ENCODE measurements at places on chromosomes 3 and 15.

DNA sequence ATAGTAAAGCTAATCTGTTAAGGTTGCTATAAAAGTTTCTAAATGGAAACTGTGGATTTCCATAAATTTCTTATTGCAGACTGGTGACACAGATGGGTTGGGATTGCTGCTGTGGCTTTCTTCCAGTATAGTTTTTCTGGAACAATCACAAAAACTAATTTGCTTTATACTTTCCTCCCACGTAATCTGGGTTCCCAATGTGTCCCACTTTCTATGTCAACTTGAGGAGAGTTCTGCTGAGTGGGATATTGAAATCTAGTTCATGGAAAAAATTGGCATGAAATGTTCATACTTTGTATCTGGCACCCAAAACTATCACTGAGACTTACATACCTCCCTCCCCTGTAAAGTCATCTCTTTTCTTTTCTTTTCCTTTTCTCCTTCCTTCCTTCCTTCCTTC is 126.8 kb downstream of the TGFBR2 start:
- no peak for DNase-seq

- no peak for DNase-seq
These were observed 3.7 kb upstream of the TMED3 start for GRCh38 chr15:79307251-79307650.

- no peak for DNase-seq
These were observed 293.0 kb upstream of the ATP11B start for GRCh38 chr3:182500289-182500688.

DNA sequence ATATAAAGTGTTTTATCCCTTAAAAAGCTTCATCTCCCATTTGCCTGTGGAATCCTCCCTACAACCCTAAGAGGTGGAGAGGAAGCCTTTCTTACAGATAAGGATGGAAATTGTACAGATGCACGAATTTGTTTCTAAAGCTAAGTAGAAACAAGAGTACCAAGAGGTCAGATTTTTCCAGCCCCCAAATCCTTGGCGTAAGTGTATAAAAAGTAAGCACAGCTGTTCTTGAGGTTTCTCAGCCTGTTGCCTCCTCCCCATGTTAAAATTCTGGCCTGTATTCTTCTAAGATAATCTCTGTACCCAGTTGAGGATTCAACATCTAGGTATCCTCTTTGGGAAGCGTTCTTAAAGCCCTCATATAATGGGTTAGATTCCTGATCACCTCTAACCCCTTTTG is 34.9 kb downstream of the RAB7A start:
- DNase-seq = no peak

GRCh38 chr15:40892447-40893012 is 1.7 kb upstream of the VPS18 start:
- DNase-seq = no peak

- DNase-seq = no peak
These were observed 14.3 kb downstream of the SPG21 start for GRCh38 chr15:64975390-64975789.

DNA sequence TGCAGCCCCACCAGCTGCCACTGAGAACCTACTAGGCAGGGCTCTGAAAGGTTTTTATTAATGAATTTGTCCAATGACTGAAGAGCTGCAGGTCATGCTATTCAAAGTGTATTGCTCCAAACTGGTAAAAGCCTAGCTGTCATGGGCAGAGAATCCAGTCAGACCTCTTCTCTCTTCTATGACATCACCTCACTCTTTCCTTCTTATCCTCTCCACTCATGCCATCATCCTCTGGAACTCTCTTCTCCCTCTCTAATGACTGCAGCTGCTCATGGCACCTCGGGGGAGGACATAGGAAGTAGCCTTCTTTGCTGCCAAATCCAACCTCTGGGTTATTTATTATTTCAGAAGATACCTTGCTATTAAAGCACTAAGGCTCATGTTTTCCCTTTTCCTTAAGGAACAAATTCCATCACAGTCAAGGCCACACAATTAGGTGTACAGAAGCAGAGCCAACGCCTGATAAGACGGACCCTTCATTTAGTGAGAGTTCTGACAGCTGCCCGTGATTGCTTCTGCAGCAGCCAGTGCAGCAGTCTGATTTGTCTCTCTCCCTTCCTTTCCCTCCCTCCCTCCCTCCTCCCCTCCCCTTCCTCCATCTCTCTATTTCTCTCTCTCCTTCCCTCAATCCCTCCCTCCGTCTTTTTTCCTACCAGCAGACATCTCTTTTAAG is 87.0 kb upstream of the ONECUT1 start:
- peak; percentile 7 for DNase-seq

GRCh38 chr3:180802837-180803236 is 109.6 kb upstream of the FXR1 start:
- no peak for DNase-seq

- no peak for DNase-seq
These were observed 92.1 kb downstream of the DUT start for GRCh38 chr15:48423342-48423741.

DNA sequence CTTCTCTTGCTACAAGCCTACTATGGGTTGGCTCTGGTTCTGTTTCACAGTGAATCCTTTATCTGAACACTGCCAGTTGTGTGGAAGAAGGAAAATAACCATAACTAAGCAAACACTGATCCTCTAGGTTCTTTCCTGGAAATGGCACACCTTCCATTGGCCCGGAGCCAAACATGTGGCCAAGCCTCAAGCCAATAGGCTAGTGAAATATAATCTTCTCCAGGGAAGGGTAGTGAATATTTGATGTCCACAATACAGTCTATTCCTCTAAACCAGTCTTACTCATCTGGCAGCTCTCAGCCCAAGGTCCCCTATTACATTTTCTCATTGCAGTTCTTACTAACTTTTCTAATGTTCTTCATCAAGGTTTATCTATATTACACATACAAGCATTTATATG is 921.3 kb downstream of the TUSC7 start:
- DNase-seq = peak; percentile 76

GRCh38 chr3:98172621-98173020 is 6.1 kb downstream of the OR5H15 start:
- DNase-seq = peak; percentile 48

GRCh38 chr3:98982351-98982750 is 80.9 kb upstream of the DCBLD2 start:
- no peak for DNase-seq

- DNase-seq = no peak
These were observed 70.7 kb downstream of the IQSEC1 start for GRCh38 chr3:13002398-13003124.

- DNase-seq = peak; percentile 14
These were observed 16.6 kb upstream of the EXOG start for GRCh38 chr3:38479431-38480092.

DNA sequence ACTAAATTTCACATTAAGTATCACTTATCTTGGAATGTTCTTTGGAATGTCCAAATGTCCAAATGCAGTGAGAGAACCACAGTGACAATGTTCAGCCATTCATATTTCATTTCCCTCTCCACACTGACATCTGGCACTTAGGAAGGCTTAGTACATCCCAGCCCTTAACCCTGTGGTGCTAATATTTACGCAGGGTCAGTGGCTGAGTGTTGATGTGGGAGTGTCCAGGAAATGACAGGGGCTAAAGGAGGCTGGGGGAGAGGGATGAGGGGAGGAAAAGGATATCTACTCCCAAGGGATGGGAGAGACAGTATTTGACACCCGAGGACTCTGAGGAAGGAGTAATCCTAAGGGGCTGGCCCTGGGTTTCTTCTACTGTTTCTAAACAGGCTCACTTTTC is 14.1 kb upstream of the CCR4 start:
- peak; percentile 64 for DNase-seq

GRCh38 chr3:191256405-191256804 is 57.4 kb downstream of the OSTN start:
- DNase-seq = no peak

DNA sequence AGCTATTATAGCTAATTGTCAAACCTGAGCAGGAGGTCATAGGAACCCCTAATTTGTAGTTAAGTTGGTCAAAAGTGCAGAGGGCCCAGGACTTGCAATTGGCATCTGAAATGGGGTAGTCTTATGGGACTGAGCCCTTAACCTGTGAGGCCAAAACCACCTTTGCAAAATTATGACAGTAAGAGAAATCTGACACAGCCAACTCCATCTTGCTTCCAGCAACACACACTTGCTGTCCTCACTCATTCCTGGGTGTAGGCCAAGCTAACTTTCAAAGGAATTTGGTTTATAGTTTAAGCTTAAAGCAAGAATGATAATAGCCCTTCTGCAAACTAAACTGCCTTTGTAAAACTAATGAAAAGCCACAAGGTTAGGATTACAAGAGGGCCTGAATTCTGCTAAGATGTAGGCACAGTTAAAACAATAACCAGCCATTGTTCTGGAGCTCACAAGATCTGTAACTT is 57.6 kb upstream of the FRMD4B start:
- no peak for DNase-seq

DNA sequence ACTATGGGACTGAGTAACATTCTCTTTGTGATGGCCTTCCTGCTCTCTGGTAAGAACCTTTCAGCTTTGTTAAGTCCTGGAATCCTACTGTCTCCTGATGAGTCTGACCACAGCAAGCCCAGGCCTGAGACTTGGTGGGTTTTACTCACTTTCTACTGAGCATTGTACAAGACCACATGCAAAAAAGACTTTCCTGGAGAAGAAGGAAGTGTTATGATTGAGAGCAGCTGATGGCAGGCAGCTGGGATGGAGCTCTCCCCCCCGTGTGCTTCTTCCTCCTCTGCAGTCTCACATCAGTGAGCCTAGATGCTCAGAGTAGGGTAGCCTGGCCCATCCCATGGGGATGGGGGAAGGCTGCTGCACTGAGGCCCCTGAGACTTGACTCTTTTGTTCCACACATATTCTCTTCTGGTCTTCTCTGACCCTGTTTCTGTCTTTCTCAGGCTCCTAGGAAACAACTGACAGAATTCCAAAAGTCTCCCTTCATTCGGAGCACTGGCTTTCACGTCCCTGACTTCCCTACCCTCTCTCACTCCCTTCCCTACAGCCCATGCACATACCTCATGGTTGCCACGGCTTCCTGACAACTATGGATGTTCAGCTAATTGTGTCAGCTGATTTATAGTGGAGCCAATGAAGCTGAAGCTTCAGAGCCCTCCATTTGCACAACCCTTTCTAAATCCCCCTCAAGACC is 36.6 kb downstream of the CD86 start:
- no peak for DNase-seq

DNA sequence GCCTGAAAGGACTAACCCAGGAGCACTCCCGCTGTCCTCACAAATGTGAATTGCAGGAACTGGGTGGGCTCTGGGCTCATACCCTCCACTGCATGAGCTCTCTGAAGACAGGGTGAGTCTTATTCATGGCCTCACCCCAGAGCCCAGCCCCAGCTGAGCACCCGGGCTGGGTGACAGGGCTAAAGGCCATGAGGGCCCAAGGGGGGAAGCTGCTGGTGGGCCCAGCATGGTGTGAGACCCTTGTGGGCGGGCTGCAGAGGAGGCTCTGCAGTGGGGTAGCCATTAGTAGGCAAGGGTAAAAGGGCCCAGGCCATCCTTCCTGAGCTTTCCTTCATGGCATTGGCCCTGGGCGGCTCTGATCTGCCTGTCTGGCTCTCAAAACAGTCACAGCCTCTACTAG is 30.3 kb downstream of the SRPRB start:
- no peak for DNase-seq

- no peak for DNase-seq
These were observed 3.9 kb upstream of the SH3GL3 start for GRCh38 chr15:83443076-83443847.

DNA sequence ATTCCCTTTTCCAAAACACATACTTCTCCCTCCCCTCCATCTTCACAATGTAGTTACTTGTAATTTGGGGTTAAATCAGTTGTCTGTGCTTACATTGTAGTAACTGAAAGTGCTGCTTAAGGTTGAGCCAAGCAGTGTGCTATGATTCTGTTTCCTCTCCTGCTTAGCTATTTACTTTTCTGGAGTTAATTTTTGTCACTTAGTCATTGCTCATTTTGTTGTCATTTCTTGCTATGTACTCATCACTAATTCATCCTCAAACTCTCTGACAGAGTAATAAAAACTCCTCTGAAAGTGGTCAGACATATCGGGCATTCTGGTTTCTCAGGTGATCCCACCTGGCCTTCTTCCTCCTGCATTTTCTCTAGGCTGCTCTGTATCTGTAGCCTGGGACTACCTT is 80.7 kb downstream of the PPARG start:
- DNase-seq = no peak

- no peak for DNase-seq
These were observed 48.1 kb downstream of the KLHL25 start for GRCh38 chr15:85746641-85747040.

GRCh38 chr3:7388026-7388425 is 527.1 kb downstream of the GRM7 start:
- no peak for DNase-seq

- no peak for DNase-seq
These were observed 49.3 kb downstream of the TMEM266 start for GRCh38 chr15:76109046-76109445.

- DNase-seq = no peak
These were observed 41.3 kb upstream of the GCNT3 start for GRCh38 chr15:59570315-59570714.

DNA sequence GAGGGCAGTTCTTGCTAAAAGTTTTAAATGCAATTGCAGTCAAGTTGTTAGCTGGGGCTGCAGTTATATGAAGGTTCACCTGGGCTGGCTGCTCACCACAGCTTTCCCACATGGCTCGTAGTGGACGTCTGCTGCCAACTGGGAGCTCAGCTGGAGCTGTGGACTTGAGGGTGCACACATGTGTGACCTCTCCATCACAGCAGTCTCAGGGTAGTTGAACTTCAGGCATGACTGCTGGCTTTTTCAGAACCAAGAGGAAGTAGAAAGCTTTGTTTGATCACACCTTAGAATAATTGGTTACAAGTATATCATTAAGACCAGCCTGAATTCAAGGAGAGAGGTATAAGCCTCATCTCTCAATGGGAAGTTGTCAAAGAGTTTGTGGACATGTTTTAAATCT is 74.1 kb downstream of the CHL1 start:
- no peak for DNase-seq

GRCh38 chr3:72539856-72540255 is 308.4 kb downstream of the SHQ1 start:
- DNase-seq = no peak

GRCh38 chr3:177770383-177771230 is 573.3 kb upstream of the TBL1XR1 start:
- DNase-seq = no peak

- DNase-seq = no peak
These were observed 15.4 kb upstream of the ZNF774 start for GRCh38 chr15:90336705-90337141.

GRCh38 chr15:23877502-23878412 is 190.7 kb upstream of the NDN start:
- peak; percentile 51 for DNase-seq

- DNase-seq = no peak
These were observed 189.0 kb downstream of the VGLL3 start for GRCh38 chr3:86801921-86802320.

- DNase-seq = no peak
These were observed 240.0 kb downstream of the THSD4 start for GRCh38 chr15:71355268-71355667.

GRCh38 chr15:42365921-42366550 is 6.7 kb downstream of the CAPN3 start:
- no peak for DNase-seq

- DNase-seq = no peak
These were observed 100.0 kb downstream of the CORO2B start for GRCh38 chr15:68678746-68679145.

Data from NCI-H2029 (cell line).